Activated CD4-positive, CD25-positive, alpha-beta regulatory T cell treated with anti-CD3 and anti-CD28 coated beads, Interleukin-2, amount 50 U/mL, for 16 hours (primary cell): ENCODE measurements at places on chromosomes 16 and 17.

DNA sequence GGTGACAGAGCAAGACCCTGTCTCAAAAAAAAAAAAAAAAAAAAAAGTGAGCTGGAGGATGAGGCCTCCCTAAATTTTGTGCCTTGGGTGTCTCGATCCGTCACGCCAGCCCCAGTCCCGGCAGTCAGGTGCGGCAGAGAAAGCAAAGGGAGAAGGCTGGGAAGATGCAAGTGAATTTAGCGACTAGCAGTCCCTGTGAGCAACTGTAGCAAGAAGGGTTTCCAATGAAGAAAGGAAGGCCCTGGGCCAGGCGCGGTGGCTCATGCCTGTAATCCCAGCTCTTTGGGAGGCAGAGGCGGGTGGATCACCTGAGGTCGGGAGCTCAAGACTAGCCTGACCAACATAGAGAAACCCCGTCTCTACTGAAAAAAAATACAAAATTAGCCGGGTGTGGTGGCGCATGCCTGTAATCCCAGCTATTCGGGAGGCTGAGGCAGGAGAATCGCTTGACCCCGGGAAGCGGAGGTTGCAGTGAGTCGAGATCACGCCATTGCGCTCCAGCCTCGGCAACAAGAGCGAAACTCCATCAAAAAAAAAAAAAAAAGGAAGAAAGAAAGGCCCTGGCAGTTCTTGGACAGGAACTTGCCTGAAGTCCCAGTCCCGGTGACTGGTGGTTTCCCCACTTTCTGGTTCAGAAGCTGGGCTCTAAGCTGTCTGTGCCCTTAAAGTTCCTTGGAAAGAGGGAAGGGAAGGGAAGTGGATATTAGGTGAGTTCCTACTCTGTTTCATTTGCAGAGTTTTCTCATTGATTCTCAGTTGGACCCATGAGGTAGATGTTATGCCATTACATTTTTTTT lies 1.8 kb upstream of the QPRT start:
- no peak for DNase-seq

DNA sequence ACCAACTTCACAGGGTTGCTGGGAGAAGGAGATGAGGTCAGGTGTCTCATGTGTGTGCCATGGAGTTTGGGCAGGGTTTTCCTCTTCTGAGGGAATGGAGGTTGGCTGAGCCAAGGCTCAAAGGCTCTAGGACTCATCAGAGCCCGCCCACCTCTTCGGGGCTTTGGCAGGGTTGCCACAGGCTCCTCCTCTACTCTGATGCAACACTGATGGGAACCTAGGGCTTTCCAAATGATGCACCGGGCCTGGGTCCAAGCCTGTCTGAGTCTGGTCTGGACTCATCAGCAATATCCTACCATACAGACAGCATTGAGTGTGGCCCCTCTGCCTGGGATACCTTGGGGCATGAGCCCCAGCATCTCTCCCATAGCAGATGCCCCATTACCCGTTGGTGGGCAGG lies 59.5 kb upstream of the LHX1 start:
- no peak for DNase-seq

- no peak for DNase-seq
Measured at GRCh38 chr16:84082835-84083569, 33.7 kb downstream of the MBTPS1 start.

GRCh38 chr17:5536866-5537650 lies 47.3 kb downstream of the NLRP1 start:
- DNase-seq = no peak

DNA sequence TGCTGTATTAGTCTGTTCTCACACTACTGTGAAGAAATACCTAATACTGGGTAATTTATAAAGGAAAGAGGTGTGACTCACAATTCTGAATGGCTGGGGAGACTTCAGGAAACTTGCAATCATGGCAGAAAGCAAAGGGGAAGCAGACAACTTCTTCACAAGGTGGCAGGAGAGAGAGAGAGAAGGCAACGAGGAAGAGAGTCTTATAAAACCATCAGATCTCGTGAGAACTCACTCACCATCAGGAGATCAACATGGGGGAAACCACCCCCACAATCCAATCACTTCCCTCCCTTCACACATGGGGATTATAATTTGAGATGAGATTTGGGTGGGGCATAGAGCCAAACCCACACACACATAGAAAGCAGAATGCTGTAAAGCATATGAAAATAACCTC lies 896.2 kb downstream of the CDH11 start:
- no peak for DNase-seq

DNA sequence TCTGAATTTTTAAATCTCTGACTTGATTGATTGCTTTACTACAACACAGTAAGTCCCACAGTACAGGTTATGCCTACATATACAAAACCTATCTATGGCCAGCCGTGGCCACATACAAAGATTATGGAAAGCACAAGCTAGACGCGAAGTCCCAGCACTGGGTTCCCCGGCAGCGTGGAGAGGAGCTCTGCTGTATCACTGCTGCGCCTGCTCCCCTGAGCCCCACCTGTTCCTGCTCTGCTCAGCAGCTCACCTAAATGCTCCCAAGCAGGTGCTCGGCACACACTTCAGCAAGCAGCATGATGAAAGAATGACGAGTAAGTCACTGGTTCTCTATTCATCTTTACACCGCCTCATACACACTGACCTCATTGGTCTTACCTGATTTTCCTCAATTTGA lies 20.6 kb downstream of the ZDHHC7 start:
- no peak for DNase-seq

DNA sequence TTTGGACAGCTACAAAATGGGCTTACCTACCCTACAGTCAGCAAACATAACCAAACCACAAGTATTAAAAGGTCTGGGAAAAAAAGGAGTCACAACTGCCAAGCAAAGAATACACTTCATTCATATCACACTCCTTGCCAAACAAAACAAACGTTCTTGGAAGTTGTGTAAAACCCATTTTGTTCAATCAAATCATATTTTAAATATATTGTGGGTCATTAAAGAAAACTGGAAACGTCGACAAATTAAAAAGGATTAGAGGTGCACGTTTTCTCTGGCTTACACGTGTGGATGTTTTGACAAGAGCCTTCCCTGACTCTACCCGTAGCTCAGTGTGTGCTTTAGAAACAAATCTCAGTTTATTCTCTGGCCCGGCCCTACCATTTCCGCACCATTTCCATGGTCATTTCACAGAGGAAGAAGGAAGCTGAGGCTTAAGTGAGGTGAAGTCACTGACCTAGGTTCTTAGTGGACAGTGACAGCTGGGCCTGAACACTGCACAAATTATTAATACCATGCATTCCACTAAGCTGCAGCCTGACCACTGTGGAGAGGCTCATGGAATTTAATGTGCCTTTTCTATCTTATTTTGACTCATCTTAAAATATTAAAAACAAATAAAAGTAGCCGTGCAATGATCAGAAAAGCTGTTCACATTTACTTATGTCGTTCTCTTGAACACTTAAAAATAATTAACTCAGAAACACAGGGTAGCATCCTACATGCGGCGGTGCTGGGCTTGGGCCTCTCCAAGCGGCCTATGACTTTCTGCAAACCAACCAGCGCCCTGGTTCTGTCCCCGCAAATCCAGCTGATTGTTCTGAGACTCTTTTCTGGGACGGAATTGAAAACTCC lies 968 bp downstream of the CEP112 start:
- no peak for DNase-seq
